ENCODE measurements at places on chromosomes 2 and 18.

GRCh38 chr18:52888014-52888413, 548.0 kb downstream of the DCC start:
- DNase-seq, result no peak

GRCh38 chr2:33067598-33067997, 120.8 kb downstream of the LTBP1 start:
- DNase-seq, result no peak

DNA sequence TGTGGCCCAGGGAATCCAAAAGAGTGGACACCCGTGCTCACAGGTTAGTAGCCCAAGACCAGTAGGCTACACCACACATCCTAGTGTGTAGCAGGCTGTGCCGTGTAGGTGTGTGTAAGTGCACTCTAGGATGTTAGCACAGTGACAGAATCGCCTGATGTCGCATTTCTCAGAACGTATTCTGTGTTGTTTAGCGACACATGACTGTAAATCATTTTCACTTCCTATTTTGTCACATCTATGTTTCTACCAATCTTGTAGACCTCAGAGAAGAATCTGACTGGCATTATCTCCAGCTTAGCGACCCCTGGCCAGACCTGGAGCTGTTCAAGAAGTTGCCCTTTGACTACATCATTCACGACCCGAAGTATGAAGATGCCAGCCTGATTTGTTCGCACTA, 45.1 kb downstream of the NTSR2 start:
- no peak for DNase-seq

GRCh38 chr2:205032093-205032551, 486.8 kb downstream of the PARD3B start:
- no peak for DNase-seq
